Stimulated activated CD4-positive, alpha-beta T cell treated with anti-CD3 and anti-CD28 coated beads, Interleukin-12 subunit alpha, Interleukin-12 subunit beta, amount 100 ng/mL, for 48 hours (primary cell): ENCODE measurements at places on chromosomes 3 and 15.

DNA sequence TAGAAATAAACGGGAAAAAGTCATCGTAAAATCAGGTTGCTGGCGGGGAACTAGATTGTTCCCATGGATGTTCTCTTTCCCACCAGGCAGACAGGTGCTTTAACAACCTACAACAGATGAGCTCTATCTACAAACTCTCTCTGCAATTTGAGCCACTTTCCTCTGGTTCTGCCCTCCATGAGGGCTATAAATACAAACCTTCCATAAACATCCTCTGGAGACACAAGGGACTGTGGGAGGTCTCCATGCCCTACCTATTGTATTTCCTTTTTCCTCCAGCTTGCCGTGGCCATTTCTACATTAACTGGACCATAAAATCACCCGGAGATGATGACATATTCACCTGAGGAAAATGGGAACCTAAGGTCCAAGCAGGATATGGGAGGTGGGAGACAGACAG lies 151.1 kb downstream of the GABRB3 start:
- no peak for DNase-seq

GRCh38 chr3:153404157-153404556 lies 242.1 kb downstream of the RAP2B start:
- no peak for DNase-seq

DNA sequence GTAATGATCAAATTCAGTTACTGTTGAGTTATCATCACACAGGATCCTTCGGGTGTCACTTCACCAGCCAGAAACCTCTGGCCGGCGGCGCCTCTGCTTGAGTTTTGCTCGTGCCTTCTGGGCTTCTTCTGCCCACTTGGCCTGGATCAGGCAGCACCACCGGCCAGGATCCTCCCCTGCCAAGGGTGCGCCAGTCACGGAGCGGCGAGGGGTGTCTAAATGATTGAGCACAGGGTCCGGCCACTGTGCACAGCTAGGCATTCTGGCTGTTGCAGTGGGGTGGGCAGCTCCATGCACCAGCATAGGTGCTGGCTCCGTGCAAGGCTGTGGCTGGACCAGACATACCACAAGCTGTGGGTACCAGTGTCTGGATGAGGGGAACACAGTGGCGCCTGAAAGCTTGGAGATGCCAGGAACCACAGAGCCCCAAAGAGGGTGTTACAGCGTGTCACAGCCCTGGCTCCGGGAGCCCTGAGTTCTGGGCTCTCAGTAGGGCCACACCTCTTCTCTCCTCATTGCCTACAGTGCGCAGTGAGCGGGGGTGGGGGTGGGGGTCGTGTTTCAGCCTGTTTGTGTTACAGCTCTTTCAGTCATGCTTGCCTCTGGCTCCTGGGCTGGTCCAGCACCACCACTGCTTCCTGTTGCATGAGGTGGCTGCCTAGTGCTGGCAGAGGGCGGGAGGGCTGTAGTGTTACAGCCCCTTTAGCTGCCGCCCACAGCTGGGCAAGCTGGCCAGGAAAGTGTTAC lies 169.4 kb downstream of the FNDC3B start:
- no peak for DNase-seq

GRCh38 chr3:149366031-149366430 lies 11.4 kb downstream of the TM4SF1 start:
- no peak for DNase-seq

DNA sequence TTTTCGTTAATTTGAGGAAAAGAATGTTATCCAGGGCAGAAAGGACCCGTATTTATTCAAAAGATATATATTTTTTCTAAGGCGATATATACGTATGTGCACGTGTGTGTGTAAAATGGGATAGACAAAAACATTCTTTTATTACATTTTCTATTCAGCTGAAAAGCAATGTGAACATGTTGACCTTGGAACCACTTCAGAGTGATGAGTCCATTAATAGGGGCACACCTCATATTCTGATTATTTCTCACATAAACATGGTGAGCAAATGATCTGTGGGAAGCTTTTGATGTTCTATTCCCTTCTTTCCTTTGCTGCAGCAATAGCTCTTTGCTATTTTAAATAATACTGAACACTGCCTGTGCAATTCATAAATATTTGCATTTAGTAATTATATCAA lies 87.6 kb downstream of the SYNPR start:
- no peak for DNase-seq

- DNase-seq, result no peak
Observed at GRCh38 chr15:51244423-51244869, 94.0 kb downstream of the CYP19A1 start.

GRCh38 chr3:126197854-126198584 lies 17.6 kb upstream of the ALDH1L1 start:
- DNase-seq, result peak; percentile 34

- no peak for DNase-seq
Observed at GRCh38 chr3:65526656-65527055, 512.1 kb downstream of the MAGI1 start.

GRCh38 chr15:22796079-22796478 lies 9.6 kb downstream of the NIPA1 start:
- DNase-seq, result no peak

- DNase-seq, result no peak
Observed at GRCh38 chr3:143464850-143465249, 345.3 kb downstream of the CHST2 start.

DNA sequence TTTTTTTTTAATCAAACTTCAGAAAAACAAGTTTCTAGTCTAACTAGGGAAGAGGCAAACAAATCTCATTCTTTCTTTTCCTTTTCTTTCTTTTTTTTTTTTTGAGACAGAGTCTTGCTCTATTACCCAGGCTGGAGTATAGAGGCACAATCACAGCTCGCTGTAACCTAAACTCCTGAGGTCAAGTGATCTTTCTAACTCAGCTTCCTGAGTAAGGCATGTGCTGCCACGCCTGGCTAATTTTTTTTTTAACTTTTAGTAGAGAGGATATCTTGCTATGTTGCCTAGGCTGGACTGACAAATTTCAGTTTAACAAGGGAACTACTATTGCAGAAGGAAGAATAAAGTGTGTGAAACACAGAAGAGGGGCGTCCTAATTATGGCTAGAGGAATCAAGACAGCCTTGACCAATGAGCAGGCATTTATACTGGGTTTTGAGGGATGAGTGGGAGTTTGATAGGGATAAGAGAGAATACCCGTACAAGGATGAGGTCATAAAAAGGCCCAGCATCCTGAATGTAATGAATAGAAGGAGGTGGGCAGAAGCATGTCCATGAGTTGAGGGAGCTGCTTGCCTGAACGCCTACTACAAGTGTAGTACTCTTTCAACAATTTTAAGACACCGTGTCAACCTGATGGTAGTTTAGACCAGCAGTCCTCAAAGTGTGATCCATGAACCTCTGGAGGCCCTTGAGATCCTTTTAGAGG lies 6.7 kb upstream of the ZFAND6 start:
- DNase-seq, result no peak

- DNase-seq, result no peak
Observed at GRCh38 chr15:40878785-40879184, 4.8 kb upstream of the RHOV start.

- DNase-seq, result no peak
Observed at GRCh38 chr3:186588632-186589031, 18.1 kb downstream of the DNAJB11 start.

DNA sequence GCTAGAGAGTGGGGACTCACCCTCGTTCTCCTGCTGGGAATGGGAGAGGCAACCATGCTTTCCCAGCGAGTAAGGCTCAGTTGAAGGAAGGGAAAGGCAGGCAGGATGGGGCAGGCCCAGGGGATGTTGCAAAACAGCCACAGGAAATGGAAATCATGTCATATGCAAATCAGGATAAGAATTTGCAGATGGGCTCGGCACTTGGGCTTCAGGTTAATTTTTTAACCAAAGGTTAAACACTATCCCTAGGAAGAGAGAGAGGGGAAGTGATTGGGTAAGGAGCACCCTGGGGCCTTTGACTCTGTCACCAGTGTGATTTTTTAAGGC lies 14.6 kb upstream of the PLA2G4E start:
- no peak for DNase-seq
